ENCODE measurements at places on chromosomes 16 and 17.

DNA sequence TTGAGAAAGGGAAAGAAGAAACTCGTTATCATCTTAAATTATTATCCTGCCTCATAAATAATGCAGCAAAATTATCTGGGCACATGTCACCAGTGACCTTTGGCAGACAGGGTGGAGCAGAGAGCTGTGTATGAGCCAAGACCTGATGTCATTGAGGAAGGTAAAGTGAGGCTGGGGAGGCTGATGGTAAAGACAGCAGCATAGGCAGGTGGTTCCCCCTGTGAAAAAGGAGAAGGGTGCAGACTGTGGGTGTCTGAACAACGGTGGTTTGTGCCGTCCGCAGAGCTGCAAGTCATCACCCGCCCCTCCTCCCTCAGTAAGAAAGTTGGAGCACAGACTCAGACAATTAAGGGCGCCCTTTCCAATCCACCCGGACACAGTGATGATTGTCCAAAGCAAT lies 30.8 kb upstream of the METTL16 start:
- DNase-seq: peak; percentile 8

GRCh38 chr16:75343941-75344340 lies 89.4 kb downstream of the CFDP1 start:
- no peak for DNase-seq

- no peak for DNase-seq
These were observed 3.7 kb upstream of the SLC16A11 start for GRCh38 chr17:7047566-7047965.

DNA sequence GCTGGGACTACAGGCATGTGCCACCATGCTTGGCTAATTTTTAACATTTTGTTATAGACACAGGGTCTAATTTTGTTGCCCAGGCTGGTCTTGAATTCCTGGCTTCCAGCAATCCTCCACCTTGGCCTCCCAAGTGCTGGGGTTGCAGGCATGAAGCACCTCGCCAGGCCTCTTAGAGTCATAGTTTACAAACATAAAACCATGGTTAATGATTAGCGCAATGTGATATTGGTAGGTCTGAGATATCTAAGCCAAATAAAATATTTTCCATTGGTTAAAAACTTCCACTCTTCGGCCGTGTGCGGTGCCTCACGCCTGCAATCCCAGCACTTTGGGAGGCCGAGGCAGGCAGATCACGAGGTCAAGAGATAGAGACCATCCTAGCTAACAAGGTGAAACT lies 16.6 kb downstream of the TXNDC11 start:
- DNase-seq: no peak

GRCh38 chr16:75589306-75589705 lies 23.1 kb downstream of the GABARAPL2 start:
- DNase-seq: peak; percentile 21

DNA sequence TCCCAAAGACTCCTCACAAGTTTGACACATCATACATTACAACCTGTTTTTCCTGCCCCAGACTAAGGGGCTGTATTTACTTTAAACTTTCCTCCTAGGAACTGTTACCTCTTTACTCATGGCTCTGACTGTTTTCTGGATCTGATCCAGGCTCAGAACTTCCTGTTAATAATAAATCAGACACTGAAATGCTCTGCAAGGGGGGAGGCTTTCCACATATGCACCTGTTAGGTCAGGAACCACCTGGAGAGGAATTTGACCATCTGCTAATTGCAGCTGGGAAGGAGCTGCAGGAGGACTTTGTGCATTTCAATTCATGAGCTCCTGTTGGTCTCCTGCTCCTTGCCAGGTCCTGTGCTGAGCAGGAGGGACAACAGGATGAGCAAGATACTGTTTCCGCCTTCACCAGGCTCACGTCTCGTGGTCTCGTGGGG lies 476.9 kb upstream of the CDH5 start:
- no peak for DNase-seq
